ENCODE measurements at places on chromosomes 4 and X.

DNA sequence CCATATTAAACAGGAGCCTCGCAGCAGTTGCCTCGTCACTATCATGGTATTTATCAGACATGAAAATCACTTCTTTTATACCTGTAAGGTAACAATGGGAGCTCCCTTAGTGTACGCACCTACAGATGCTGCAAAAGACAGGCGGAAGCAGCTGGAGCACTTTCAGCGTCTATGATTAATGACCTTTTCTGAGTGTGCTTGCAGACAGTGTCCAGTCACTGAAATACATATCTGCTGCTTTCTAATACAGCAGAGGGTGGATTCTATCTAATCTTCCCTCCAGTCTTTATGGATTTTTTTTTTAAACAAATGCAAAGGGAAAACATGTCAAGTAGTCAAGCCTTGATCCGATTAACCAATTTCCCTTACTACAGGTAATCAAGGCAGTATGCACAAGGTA lies 24.1 kb downstream of the DCTD start:
- no peak for DNase-seq

DNA sequence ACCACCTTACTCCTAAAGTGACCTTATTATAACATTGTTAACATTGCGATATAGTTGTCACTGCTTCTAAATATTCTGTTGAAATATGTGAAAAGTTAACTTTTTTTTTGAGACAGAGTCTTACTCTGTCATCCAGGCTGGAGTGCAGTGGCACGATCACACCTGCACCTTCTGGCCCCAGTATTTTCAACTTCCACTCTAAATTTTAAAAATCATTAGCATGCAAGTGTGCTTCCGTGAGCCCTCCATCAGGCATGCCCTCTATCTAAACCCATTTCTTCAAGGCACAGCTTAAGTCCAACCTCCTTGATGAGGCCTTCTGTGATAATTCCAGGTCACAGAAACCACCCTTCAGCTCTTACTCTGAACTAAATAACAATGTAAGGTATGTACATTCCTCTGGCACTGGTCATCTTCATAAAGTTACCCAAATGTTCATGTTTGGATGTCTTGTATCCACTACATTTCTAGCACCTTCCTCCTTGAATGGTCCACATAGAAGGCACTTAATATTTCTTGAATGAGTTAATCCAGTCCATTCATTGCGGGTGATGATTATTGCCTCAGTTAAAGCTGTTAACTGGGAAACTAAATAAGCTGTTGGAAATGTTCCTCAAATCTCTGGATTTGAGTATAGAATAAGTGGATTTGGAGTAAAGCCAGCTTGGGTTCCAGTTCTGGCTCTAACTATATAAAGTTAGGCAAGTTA lies 38.6 kb upstream of the TMEM131L start:
- DNase-seq, result no peak

DNA sequence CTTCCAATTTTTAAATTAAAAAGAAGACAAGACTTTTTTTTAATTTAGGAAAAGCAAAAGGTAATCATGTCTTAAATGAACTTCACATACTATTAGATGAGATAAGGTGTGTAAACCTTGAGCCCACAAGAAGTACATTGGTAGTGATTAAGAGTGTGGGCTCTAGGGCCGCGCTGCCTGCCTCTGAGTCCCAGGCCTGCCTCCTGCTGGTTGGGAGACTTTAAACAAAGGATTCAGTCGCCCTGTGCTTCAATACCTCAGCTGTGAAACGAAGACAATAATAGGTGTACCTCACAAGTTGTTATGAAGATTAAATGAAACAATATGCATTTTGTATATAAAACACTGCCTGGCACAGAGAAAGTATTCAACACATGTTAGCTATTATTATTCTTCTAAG lies 95.9 kb upstream of the MYOZ2 start:
- no peak for DNase-seq

GRCh38 chrX:19225909-19226308 lies 103.6 kb upstream of the ADGRG2 start:
- DNase-seq, result no peak

GRCh38 chr4:98728433-98728832 lies 70.0 kb upstream of the TSPAN5 start:
- peak; percentile 48 for DNase-seq

GRCh38 chrX:17021851-17022604 lies 75.6 kb downstream of the REPS2 start:
- DNase-seq, result no peak

DNA sequence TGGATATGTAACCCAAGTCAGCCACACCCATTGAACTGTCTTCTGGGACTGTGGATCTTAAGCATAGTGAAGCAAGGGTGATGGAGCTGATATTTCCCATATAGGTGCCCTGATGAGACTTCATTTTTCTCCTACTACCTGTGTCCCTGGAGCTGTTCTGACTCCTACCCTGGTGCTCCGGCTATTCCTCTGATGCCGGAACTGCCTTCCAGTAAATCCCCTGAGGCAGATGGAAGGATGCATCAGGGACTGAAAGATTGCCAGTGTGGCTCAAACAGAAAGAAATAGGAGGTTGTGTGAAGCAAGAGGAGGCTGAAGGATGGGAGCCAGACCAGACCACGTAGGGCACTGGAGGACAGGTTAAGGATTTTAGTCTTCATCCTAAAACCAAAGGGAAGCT lies 74.7 kb downstream of the HOPX start:
- no peak for DNase-seq

- no peak for DNase-seq
Observed at GRCh38 chrX:67585401-67585800, 41.6 kb downstream of the AR start.

DNA sequence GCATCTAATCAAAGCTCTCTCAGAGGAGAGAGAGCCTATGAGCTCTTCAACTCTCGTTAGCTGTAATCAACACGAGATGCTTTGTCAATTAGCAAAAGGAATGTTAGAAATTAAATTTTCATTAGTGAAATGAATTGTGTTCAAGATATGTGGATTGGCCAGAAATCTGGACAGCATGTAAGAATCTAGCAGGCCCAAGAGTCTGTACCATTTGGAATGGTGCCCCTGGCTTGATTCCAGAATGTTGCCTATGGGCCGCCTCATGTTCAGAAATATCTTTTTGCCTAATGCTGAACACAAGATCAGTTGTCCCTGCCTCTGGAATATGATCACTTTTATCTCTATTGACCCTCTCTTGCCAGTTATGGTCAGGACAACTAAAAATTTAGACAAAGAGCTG lies 88.2 kb downstream of the RBM46 start:
- DNase-seq, result no peak

- DNase-seq, result no peak
Observed at GRCh38 chr4:95170176-95170575, 378.6 kb downstream of the UNC5C start.
